ENCODE measurements at places on chromosomes 1 and 21. TPM values are rescaled to one million over a fixed set of nuclear protein-coding genes. Genes with fewer than 3 reads are reported as not detected.

- DNase-seq = no peak
Observed at GRCh38 chr1:246695666-246696065, 28.5 kb upstream of the SCCPDH start.

- no peak for DNase-seq
Observed at GRCh38 chr1:100485855-100486258, 52.1 kb upstream of the GPR88 start.

- no peak for DNase-seq
Observed at GRCh38 chr1:179883745-179884138, 1.7 kb downstream of the TOR1AIP1 start.

DNA sequence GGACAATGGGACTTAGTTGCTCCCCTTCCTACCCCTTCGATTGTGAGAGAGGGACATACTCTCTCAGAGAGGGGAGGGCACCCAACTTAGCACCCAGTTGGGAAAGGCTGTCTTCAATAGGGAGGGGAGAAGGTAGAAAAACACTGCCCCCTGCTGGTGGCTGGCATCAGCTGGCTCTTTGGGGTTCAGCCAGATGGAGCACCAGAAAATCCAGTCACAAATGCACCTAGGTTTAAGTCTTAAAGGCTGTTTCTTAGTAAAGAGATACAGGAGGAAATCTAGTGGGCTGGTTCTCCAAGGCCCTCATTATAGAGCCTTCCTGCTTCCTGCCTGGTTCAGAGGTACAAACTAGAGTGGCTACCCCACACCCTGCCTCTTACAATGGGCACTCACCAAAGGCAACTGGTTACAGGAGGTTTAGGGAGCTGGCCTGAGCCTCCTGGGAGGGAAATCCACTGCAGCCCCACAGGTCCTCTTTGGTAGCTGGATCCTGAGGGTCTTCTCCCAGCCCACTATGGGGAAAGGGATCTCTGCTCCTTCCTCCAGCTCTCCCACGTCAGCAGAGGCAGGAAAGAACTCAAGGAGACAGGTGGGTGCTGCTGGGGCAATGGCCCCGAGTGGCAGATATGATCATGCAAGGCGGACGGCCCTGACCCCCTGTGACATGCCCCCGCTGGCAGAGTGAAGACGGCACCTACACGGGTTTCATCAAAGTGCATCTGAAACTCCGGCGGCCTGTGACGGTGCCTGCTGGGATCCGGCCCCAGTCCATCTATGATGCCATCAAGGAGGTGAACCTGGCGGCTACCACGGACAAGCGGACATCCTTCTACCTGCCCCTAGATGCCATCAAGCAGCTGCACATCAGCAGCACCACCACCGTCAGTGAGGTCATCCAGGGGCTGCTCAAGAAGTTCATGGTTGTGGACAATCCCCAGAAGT is 28.3 kb downstream of the EIF2D start:
- DNase-seq = peak; percentile 89

GRCh38 chr1:55490547-55490946 is 275.4 kb upstream of the USP24 start:
- no peak for DNase-seq

GRCh38 chr1:197660389-197660788 is 114.9 kb downstream of the DENND1B start:
- DNase-seq = no peak

GRCh38 chr1:2801535-2802291 is at the start of gene TTC34:
Gene TTC34 (minus strand): TSS chr1:2801693. CDS start chr1:2800827, 866 bp downstream.
- DNase-seq = peak; percentile 62

DNA sequence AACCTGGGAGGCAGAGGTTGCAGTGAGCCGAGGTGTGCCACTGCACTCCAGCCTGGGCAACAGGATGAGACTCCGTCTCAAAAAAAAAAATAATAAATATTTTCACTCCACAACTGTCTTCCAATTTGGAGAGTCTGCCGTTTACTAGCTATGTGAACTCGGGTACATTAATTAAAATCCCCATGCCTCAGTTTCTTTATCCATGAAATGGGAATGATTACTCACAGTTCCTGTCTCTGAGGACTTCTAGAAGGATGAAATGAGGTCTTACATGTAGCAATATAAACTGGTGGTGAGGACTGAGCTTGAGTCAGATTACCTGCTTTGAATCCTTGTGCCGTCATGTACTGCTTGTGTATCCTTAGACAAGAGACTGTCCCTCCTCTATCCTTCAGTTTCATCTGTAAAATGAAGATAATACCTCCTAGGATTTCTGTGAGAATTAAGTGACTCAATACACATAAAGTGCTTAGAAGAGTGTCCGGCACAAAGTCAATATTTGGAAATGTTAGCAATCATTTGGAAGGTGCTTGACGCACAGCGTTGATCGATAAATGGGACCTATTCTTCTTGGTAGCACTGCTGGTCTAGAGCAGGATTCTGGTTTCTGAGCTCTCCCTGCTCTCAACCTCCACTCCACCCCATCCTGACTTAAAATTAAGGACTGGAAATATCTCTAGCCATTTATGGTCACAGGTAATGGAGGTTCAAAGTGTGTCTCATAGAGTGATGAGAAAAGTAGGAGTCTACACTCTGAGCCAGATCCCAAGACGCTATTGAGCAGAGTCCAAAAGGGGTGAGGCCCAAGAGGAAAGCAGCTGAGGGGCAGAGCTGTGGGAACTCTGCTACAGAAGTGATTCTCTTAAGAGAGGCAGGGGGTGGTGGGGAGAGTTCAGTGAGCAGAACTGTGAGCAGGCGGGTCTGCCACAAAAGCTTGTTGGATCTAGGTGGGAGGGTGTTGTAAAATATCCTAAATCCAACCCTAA is 11.6 kb upstream of the DDI2 start:
- no peak for DNase-seq

DNA sequence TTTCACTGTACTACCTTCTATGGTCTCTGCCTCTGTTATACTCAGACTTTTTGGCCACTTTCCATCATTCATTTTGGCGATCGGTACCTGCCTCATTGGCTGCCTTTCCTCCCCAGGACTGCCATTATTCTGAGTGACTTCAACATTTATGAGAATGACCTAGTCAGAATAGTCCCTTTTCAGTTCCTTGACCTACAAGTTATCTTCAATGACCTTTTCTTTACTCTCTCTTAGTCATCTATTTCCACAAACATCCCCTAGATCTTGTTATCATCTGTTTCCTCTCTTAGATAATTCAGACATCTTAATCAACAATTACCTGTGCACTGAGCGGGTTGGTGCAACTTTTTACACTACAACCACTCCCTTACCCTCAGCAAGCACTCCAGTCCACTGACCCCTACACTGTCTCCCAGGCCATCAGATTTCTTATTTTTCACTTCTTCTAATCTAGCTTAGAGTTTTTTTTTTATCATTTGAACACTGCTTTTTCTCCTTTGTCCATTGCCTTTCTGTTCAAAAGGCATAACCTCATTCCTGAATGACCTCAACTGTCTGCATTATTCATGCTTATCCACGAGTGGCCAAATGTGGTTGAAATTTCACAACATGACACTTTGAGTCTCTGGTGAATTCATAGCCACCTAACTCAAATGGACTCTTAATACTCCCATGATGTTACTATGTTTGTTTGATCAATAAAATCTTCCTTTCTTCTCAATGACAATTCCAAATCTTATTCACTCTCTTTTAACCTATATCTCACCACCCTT is 112.7 kb downstream of the HMCN1 start:
- no peak for DNase-seq

GRCh38 chr1:218025454-218025853 is 259.6 kb upstream of the RRP15 start:
- no peak for DNase-seq

DNA sequence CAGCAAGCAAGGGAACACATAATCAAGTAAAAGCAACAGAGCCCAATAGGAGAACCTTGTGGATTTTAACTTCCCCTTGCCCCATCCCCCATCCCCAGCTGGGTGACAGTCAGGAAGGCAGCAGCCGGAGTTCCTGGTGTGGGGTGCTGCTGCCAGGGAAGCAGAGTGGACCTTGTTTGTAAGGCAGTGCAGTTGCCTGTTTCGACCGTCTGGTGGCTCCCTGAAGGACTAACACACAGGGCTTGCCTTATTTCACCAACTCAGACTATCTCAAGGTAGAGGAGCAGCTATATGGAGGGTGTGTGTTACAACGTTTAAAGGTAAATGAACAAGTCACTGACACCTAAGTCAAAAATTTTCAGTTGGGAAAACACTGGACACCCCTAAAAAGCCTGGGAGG is 6.6 kb downstream of the KRTAP10-8 start:
- DNase-seq = no peak

- no peak for DNase-seq
Observed at GRCh38 chr21:46441331-46441730, 17.4 kb upstream of the DIP2A start.

DNA sequence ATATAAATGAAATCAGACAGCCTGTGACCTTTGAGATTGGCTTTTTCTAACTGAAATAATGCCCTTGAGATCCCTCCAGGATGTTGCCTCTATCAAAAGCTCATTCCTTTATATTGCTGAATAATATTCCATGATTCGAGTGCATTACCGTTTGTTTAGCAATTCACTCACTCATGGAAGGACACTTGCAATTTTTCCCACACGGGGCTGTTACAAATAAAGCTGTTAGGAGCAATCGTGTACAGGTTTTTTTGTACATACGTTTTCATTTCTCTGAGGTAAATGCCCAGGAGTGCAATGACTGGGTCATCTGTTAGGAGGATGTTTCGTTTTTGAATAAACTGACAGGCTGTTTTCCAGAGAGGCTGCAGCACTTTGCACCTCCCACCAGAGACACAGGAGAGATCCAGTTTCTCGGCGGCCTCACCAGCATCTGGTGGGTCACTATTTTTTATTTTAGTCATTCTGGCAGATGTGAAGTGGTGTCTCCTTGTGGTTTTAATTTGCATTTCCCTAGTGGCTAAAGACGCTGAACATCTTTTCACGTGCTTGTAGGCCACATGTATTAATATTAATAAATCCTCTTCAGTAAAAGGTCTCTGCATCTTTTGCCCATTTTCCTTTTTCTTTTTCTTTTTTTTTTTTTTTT is 11.0 kb downstream of the PRDM15 start:
- no peak for DNase-seq

DNA sequence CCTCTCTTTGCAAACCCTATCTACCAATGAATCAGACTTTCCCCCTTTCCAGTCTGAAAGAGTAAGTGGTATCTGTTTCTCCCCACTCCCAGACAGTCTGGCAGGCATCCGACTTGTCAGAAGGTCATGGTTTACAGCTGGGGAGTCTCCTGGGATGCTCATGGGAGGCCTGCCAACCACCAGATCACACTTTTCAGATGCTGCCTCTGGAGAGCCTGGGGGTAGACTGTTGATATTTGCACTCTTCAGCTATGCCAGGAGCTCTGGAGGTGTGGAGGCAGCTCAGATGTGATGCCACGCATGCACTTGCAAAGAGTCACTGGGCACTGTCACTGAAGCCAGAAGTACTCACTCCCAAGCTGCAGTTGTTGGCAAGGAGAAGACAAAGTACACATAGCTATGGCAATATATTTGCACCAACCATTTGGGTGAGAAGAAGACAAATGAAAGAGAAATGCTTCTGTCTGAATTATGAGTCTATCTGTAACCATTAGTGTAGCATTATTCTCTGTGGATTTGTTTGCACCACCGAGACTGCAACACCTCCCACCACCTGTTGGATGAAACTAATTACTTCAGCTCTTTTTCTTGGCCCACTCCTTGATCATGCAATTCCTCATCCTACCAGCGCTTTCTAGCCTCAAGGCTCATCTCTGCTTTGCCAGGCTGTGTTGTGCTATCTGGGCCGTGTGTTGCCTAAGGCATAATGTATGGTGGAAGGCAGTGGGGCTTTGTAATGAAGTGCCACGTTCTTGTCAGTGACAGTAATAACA is 133.0 kb upstream of the SPAG17 start:
- no peak for DNase-seq

DNA sequence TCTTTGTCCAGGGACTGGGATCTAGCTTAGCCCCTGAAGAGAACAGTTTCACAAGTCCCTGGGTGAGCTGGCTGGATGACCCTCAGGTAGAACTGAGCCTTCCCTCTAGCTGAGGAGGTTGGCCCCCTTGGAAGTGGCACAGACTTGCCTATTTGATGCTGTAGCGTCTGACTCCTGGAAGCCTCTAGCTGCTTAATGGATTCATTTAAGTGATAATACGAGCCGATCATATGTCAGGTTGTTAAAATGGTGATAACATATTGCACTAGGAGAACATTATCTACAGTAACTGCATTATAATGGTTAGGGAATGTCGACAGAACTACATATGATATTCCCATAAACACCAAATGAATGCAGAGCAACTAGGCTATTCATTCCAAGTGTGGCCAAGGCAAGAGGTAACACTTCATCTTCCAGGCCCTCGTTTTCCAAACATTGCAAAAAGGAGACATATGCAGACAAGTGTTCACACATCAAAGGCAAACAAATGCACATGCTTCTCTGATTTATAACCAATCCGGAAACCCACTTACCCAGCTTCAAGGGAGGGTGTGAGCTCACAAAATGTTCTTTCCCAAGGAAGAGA is 340.1 kb upstream of the PLXNA2 start:
- no peak for DNase-seq

DNA sequence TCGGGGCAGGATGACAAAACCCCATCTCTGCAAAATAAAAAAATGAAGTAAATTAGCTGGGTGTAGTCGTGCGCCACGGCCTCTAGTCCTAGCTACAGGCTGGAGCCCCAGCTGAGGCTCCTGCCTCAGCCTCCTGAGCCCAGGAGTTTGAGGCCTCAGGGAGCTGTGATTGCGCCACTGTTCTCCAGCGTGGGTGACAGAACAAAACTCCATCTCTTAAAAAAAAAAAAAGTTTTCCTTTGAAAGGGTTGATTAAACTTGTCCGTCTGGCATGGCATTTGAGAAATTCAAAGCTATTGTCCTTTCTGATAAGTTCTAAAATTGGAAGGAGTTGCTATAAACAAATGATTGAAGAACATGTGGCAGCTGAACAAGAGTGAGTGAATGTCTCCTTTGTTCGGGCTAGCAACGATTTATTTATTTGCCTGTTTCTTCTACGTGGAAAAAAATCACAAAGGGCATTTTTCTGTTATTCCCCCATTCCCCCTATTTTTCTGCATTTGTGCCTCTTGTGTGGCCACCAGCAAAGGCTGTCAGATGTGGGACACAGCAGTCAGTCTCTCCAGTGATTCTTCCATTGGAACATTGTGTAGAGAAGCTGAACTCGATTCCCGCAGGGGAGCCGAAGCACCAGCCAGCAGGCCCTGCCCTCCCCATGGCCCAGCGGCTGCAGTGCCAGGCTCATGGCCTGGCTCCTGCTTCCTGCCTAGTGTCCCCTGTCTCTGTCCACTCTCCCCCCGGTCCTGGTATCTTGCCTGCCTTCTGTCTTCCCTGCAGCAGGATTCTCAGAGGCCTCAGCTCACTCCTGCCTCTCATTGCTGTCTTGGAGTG is 21.5 kb upstream of the PWP2 start:
- no peak for DNase-seq

- DNase-seq = no peak
Observed at GRCh38 chr1:76727520-76727919, 139.8 kb upstream of the ST6GALNAC5 start.

DNA sequence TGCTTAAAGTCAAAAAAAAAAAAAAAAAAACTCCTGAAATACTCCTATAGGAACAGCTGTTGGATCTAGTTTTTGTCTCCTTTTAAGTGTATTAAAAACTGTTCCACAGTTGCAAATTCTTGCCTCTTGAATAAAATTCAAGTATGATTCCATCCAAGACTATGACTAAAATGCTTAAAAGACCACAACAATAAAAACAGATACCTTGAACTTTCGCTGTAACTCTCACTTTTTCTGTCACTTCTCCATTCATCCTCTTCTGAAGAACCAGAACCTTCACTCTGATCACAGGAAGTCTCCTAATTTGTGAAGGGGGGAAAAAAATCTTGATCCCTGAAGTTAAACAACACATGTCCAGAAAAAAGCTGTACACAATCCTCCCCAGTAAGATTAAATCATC is 55.0 kb upstream of the PSMG1 start:
- DNase-seq = no peak

Gene RNF186
- not detected for total RNA-seq

Gene PCAT6
- 1.2 TPM for total RNA-seq

Gene TMEM240
- 7.1 TPM for total RNA-seq

Gene KCNE2
- total RNA-seq = 2.2 TPM

Gene CSF3R
- 57.3 TPM for total RNA-seq
